Thoracic aorta (tissue), 2 donors: ENCODE measurements at places on chromosomes 13 and 19. TPM values are rescaled to one million over a fixed set of nuclear protein-coding genes. Genes with fewer than 3 reads are reported as not detected.

DNA sequence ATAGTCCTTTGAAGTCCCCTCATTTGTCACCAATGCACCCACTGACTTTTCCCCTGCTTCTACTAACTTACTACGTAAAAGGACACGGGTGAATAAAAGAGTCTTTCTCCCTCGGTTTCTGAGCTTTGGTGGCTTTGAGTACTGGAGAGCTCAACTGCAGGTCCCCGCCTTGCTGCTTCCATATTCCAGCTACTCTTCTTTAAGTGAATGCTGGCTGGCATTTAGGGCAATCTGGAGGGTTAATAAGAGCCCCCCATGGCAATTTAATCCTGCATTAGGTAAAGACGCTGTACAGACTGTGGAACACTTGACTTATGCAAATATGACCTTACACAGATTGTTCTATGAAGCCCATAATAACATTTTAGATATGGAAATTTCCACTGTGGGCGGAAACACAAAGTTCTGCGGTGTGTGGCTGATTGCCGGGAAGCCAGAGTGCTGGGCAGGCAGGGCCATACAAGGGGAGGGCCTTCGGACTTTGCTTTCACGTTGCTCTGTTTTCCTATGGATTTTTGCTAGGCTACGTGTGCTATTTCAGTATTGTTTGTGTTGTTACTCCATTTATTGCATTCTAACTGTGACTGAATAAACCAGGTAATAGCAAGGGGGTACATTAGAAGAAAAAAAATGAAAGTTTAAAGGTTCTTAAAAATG is 97.5 kb downstream of the SLC10A2 start:
- no peak for DNase-seq

DNA sequence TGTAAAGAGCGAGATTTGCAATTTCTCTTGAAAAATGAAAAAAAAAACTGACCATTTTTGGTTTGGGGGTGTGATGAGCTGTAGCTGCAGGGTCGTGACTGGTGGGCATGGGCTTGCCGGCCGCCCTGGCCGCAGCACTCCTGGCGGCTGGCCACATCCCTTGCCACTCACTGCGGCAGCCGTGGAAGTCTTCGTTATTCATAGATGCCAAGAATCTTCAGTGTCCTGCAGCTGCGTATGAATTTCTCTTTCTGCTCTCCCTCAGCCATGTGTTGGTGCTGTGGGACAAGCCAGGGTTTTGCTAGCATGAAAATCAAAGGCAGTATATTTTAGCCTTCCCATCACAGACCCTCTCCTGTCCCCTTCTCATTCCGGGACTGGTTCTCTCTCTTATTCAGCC is 151.7 kb upstream of the TSHZ3 start:
- DNase-seq, result no peak

PIK3R2 gene
- 15.8 TPM for total RNA-seq

ZNF791 gene
- 26.0 TPM for total RNA-seq

FOSB gene
- total RNA-seq, result 587 TPM

- no peak for DNase-seq
Measured at GRCh38 chr19:32254509-32254890, 90.9 kb upstream of the ZNF507 start.

- no peak for DNase-seq
Measured at GRCh38 chr19:34416021-34416545, 11.9 kb downstream of the PDCD2L start.

DNA sequence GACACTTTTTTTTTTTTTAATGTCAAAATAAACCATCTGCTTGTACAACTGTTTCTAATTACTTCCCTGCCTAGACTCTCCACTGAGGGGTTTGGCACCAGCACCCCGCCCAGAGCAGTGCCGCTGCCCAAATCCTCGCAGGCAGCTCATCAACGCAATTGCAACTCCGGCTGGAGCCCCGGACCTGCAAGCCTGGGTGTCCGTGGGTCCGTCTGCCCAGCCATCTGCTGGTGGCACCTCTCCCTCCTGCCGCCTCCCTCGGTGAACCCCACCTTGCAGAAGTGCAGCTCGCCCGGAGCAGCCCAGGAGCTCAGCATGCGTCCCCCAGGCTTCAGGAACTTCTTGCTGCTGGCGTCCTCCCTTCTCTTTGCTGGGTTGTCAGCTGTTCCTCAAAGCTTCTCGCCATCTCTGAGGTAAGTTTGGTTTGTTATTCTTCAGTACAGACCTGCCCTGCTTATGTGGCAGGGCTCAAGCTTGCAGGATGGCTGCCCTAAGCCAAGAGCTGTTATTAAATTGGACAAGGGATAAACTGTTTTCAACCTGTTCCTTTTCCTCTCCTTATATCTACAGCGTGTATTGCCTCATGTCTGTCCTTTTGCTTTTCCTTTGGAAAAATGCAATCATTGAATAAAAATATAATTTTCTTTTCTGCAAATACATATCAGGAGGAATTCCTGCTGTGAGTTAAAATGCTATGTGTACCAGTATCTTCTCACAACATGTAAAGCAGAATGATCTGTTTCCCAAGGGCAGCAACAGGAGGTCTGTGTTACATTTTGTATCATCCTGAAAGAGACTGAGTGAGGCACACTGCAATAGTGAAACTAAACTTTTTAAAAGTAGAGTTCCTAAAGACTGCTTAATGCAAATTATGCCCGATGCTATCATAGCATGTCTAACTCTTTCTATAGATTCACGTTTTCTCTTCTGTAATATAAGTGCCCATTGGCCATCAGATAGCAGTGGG is at the start of gene ITGBL1:
ITGBL1 (plus strand) TSS at position 157 of the 967 bp plus-strand sequence; CDS start at position 316, 159 bp downstream.
- DNase-seq, result no peak

DNA sequence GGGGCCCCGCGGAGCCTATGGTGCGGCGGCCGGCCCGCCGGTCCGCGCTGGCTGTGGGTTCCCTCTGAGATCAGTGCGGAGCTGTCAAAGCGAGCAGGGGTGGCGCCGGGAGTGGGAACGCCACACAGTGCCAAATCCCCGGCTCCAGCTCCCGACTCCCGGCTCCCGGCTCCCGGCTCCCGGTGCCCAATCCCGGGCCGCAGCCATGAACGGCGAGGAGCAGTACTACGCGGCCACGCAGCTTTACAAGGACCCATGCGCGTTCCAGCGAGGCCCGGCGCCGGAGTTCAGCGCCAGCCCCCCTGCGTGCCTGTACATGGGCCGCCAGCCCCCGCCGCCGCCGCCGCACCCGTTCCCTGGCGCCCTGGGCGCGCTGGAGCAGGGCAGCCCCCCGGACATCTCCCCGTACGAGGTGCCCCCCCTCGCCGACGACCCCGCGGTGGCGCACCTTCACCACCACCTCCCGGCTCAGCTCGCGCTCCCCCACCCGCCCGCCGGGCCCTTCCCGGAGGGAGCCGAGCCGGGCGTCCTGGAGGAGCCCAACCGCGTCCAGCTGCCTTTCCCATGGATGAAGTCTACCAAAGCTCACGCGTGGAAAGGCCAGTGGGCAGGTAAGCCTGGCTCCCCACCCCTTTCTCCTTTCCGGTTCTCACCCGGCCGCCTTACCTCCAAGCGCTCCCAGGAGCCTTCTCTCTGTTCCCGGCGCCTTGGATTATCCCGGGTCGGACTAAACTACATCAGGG is at the start of gene PDX1:
PDX1 (plus strand) TSS at position 67 of the 743 bp plus-strand sequence; CDS start at position 206, 139 bp downstream.
- no peak for DNase-seq

GRCh38 chr19:1841209-1841924 is 6.9 kb downstream of the REXO1 start:
- DNase-seq, result no peak

DNA sequence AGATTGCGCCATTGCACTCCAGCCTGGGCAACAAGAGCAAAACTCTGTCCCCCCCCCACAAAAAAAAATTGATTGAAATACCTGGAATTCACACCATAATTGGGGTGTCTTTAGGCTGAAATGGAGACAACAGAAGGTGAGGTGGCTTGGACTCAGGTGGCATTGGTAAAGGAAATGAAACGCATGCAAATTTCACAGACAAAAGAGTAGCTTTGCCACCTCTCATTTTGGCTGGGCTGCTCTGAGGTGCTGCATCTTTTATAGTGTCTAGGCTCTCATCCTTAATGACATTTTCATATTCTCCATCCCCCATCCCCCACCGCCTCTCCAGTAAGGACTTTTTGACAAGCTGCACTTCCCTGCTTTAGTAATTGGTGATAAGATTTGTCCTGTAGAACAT is 6.9 kb downstream of the UBE2L5 start:
- no peak for DNase-seq

GRCh38 chr19:50661766-50662650 is 12.8 kb downstream of the C19orf81 start:
- DNase-seq, result no peak

GRCh38 chr13:42114912-42115311 is 66.5 kb downstream of the DGKH start:
- no peak for DNase-seq

GRCh38 chr13:23817830-23818229 is 71.4 kb downstream of the MIPEP start:
- no peak for DNase-seq

DNA sequence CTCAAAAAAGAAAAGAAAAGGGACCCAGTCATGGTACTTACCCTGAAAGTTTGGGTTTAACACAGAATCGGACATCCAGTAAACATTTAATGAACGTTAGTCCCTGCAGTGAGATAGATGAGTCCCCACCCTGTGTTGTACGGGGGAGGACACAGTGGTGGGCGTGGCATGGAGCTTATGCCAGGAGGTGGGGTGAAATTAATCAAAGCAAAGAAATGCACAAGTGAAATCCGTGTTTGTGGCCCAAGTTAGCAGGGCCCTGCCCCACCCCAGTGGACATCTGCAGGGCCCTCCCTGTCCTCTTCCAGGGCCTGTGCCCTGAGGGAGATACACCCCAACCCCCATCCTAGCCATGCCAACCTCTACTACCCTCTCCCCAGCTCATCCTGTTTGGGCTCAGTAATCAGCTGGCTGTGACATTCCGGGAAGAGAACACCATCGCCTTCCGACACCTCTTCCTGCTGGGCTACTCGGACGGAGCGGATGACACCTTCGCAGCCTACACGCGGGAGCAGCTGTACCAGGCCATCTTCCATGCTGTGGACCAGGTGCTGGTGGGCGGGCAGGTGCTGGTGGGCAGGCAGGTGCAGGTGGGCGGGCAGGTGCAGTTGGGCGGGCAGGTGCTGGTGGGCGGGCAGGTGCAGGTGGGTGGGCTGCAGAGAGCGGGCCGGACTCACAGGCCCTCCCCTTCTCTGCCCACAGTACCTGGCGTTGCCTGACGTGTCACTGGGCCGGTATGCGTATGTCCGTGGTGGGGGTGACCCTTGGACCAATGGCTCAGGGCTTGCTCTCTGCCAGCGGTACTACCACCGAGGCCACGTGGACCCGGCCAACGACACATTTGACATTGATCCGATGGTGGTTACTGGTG is 3.9 kb downstream of the MCOLN1 start:
- no peak for DNase-seq

GRK1 gene
- not detected for total RNA-seq

- DNase-seq, result no peak
Measured at GRCh38 chr13:22061806-22062391, 391.0 kb downstream of the FGF9 start.

PRX gene
- 3.7 TPM for total RNA-seq

RFX2 gene
- 21.7 TPM for total RNA-seq

DNA sequence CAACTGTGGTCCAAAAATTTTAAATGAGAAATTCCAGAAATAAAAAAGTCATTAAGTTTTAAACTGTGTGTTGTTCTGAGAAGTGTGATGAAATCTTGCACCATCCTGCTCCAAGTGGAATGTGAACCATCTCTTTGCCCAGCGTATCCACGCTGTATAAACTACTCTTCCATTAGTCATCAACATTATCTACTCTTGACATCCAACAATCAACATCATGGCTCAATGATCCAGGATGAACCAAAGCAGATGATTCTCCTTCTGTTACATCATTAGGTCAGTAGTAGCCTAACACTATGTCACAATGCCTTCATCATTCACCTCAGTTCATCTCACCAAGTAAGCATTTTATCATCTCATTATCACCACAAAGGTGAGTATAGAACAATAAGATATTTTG is 55.3 kb downstream of the SUCLA2 start:
- no peak for DNase-seq

- DNase-seq, result no peak
Measured at GRCh38 chr13:26502826-26503225, 54.7 kb upstream of the WASF3 start.

DNA sequence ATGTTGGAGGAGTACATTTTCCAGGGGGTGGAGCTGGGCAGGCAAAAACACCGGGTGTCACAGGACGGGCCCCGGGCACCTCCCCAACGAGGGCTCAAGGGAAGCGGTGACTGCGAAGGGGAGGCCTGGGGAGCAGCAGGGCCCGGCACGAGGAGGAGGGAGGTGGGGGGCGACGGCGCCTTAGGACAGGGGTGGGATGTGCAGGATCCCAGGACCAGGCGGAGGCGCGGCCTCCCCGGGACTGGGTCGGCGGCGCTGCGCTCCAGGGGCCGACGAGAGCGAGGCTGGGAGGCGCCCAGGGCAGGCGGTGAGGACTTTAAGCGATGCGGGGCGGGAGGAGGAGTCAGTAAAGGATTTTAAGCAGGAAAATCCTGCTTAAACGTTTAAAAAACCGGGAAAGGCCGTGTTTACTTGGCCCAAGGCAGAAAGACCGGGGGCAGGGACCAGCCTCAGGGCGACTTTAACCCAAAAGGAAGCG is 427 bp downstream of the ZNF160 start:
- no peak for DNase-seq

DNA sequence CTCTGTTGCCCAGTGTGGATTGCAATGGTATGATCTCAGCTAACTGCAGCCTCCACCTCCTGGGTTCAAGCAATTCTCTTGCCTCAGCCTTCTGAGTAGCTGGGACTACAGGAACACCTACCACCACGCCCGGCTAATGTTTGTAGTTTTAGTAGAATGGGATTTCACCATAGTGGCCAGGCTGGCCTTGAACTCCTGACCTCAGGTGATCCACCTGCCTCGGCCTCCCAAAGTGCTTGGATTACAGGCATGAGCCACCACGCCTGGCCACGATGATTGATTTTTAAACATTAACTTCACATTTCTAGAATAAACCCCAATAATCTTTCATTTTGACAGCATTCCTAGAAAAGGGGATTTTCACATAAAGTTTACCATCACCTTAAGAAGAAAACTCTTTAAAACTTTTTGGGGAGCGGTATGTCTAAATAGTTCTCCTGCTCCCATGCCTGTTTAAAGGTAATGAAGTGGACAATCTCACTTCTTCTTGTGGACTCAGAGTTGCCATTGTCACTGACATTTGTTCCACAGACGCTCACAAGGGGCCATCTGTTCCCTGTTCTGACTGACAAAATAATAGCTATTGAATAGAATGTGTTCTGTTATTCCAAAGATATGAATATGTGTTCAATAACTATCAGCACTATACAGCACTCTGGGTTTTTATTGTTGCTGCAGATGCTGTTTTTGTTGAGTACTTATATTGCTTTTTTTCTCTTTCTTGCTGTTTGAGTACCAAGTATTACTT is 66.1 kb upstream of the C1QTNF9B start:
- no peak for DNase-seq
